ENCODE measurements at places on chromosomes 16 and 17.

DNA sequence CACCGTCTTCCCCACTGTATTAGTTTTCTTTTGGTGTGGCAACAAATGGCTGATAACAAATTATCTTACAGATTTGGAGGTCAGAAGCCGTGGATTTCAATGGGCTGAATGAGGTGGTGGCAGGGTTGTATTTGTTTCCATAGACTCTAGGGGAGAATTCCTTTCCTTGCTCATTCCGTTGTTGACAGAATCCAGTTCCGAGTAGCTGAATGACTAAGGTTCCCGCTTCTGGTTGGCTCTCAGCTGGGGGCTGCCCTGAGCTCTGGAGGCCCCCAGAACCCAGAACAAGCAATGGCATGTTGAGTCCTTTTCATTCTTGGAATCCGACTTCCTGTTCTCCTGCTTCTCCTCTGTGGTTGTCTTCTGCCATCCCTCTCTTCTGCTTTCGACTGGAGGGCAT, 280.4 kb downstream of the SNX29 start:
- no peak for DNase-seq

- DNase-seq, result no peak
Observed at GRCh38 chr17:63956296-63956920, 16.3 kb downstream of the SCN4A start.

DNA sequence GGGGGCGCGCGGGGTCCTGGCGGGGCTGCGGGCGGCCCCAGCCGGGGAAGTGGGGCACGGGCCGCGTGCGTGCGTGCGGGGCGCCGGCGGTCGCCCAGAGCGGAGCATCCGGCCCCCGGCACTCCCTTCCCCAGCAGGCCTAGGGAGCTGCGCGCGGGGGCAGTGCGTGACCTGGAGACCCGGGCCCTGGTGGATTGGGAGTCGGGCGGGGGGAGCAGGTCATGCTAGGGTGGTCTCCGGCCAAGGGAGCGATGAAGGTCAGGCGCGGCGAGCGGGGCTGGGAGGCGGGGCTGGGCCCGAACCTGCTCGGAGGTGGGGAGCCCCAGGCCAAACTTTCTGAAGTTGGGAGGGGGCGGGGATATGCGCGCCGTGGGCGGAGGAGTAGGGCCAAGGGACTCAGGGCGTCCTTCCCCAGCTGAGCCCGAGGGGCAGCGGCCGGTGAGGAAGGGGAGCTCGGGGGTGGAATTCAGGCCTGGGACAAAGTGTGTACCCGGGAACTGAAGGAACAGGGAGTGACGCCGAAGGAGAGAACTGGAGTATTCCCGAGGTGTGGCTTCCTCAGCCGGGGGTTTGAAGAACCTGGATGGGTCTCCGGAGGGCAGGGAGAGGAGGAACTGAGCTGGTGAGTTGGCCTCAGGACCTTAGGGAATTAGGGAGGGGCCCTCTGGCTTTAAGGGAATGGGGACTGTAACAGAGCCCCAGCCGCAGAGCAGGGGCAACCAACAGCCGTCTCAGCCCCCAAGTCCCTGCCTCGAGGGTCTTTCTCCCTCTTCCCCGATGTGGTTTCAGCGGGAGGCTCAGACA, 589 bp downstream of the XYLT2 start:
- no peak for DNase-seq

DNA sequence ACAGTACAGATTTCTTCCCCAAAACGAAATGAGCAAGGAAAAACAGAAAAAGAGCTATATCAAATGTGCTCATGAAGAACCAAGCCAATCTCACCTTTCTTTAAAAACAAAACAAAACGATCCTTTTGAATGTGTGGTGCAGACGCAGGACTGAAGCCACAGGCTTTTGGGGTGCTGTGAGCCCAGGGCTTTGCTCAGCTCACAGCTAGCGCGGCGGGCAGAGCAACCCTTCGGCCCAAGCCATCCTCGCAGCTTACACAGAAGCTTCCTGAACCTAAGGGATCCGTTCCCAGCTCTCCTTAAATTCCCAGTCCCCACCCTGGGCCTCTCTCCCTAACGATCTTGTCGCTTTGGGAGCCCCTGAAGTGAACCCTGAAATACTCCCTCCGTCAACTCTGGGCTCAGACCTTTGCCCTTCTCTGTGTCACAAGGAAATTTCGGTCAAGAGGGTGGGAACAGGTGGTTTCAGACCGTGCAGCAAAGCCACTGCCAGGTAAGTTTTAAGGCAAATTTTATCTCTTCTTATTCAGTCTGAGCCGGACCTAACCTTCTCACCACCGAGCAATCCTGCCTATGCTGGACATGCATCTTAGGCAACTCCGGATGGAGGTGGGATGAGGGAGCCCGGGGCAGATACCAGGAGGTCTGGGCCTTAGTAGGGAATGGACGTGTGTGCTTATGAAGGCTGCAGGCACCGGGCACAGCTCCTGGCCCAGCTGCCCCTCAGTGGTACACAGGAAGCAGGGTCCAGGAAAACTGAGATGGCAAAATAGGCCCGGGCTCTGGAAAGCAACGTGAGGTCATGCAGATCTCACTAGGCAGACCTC, 52.0 kb downstream of the COTL1 start:
- no peak for DNase-seq

DNA sequence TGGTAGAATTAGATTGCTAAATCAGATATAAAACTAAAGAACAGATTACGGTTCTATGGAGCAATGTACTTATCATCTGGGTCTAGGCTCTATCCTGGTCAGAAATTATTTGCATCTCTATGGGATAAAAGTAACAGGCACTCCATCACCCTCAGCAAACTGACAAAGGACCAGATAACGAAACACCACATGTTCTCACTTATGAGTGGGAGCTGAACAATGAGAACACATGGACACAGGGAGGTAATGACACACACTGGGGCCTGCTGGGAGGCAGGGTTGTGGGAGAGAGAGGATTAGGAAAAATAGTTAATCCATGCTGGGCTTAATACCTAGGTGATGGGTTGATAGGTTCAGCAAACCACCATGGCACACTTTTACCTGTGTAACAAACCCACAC, 61.9 kb downstream of the MPHOSPH6 start:
- no peak for DNase-seq

DNA sequence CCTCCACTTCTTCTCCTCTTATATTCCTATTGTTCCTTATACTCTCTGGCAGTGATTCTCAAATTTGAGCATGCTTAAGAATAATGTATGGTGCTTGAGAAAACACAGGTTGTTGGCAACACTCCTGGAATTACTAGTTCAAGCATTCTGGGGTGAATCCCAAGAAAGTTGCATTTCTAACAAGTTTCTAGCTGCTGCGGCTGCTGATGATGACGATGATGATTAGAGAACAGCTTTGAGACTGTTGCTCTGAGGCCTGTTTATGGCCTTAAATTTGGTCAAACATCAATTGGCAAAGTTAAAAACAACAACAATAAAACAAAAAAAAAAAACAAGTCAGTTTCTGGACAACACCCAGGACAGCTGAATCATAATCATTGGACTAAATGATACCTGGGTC, 961.9 kb downstream of the CDH11 start:
- DNase-seq, result no peak

All from type B pancreatic cell (in vitro differentiated cells).